ENCODE measurements at places on chromosomes 12 and 14.

GRCh38 chr12:109451400-109451799 lies 25.7 kb downstream of the KCTD10 start:
- DNase-seq = no peak

GRCh38 chr14:103445806-103446205 lies 60.6 kb downstream of the MARK3 start:
- no peak for DNase-seq

DNA sequence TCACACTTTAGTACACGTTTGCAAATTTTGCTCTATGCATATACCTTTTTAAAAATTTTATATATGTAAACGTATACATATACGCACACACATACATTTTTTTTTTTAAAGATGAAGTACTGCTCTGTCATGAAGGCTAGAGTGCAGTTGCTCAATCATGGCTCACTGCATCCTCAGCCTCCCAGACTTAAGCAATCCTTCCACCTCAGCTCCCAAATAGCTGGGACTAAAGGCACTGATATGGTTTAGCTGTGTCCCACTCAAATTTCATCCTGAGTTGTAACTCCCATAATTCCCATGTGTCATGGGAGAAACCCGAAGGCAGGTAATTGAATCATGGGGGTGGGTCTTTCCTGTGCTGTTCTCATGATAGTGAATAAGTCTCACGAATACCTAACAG lies 220.8 kb upstream of the CAND1 start:
- DNase-seq = no peak

DNA sequence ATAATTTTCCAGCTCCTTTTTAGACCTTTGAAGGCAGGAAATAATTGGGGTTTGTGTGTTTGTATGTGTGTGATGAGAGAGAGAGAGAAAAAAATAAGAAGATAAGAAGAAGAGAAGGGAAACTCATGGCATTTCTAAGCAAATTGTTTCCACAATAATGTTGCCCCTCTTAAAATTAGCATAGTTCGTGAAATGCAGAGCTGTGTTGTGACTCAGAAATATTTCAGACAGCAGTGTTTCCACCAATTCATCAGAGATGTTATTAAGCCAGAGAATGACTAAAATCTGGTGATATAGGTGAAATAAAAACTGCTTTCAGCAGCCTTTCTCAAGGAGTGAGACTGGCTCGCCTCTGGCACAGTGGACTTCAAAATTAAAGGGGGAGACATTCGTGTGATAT lies 65.9 kb upstream of the ARHGAP5 start:
- no peak for DNase-seq

GRCh38 chr14:96852823-96853422 lies 55.7 kb downstream of the VRK1 start:
- no peak for DNase-seq

Measured in stimulated activated CD8-positive, alpha-beta memory T cell treated with anti-CD3 and anti-CD28 coated beads, Interleukin-4, amount 100 ng/mL, for 4 hours (primary cell).